ENCODE measurements at places on chromosomes 2 and 18.

DNA sequence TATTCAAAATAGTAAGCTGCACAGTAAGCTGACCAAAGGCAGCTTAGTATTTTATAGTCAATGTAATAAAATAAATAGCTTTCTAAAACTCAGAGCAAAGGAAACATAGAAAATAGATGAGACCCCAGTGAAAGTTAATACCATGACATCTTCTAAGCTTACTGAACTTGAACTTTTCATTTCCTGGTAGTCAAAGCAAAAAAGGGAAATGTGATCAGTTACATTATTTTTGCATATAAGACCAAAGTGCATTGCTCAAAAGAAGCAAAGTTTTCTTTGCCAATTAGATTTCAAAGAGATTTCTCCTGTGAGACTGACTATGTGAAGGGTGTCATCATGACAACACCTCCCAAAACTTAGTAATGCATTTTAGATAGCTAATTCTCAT is 70.2 kb downstream of the MYO1B start:
- DNase-seq, result no peak

- DNase-seq, result no peak
Measured at GRCh38 chr2:1605102-1606045, 138.9 kb downstream of the PXDN start.

DNA sequence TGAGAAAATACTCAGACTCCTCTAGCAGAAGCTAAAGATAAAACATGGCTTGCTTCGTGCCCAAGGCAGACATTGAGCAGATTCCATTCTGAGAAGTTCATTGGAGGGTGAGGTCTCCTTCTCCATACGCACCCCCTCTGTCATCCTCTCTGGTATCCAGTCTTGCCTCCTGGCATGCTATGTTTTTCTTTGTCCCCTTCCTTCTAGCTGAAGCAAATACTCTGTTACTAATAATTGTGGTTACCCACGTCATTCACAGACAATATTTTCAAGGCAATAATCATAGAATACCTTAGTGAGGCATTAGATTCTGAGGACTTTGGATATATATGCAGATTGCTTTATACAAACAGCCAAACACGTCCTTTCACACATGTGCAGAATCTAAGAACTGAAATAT is 66.2 kb upstream of the KLF7 start:
- DNase-seq, result no peak

GRCh38 chr2:63500398-63500797 is 87.9 kb downstream of the WDPCP start:
- no peak for DNase-seq

DNA sequence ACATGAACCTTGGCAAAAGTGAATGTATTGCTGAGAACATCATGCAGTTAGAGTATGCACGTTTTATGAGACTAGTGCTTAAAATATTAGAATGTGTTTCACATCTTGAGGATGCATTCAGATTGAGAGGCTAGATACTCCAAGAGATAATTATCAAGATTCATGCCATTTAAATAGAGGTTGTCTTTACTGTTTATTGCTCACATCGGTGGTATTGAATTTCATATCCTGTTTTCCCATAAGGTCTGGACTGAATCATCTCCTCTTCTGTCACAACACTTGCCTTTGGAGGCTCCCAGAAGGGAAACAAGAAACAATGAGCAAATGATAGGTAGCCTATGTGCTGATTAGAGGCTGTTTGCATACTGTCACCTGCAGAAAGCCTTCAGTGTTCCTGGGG is 83.8 kb downstream of the CLHC1 start:
- no peak for DNase-seq

GRCh38 chr2:163736433-163737189 is 803 bp upstream of the FIGN start:
- DNase-seq, result no peak

- no peak for DNase-seq
Measured at GRCh38 chr2:53058526-53058925, 709.1 kb upstream of the CHAC2 start.

GRCh38 chr2:17813742-17814473 is 2.4 kb upstream of the MSGN1 start:
- DNase-seq, result no peak

- DNase-seq, result no peak
Measured at GRCh38 chr18:28176948-28177827, at the start of gene CDH2. Gene CDH2 (minus strand): TSS chr18:28177130. CDS start chr18:28177022, 108 bp downstream.

DNA sequence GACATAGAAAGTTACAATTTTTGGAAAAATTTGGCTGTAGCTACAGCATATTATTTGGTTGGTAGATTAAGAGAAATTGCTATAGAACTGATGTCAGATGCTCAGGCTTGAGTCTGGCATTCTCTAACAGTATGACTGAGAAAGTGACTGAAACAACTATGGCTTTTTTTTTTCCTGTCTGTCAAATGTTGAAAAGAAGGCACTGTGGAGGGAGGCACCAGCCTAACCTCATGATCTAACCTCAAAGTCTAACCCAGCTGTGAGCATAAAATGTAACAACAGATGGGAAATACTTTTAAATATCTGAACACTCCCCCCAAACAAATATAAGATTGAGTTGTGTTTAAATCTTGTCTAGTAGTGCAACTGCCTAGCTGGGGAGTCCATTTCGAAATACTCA is 629.1 kb downstream of the LRP1B start:
- DNase-seq, result no peak
